Naive thymus-derived CD4-positive, alpha-beta T cell (primary cell): ENCODE measurements at places on chromosomes 12 and 14. TPM values are rescaled to one million over a fixed set of nuclear protein-coding genes. Genes with fewer than 3 reads are reported as not detected.

DNA sequence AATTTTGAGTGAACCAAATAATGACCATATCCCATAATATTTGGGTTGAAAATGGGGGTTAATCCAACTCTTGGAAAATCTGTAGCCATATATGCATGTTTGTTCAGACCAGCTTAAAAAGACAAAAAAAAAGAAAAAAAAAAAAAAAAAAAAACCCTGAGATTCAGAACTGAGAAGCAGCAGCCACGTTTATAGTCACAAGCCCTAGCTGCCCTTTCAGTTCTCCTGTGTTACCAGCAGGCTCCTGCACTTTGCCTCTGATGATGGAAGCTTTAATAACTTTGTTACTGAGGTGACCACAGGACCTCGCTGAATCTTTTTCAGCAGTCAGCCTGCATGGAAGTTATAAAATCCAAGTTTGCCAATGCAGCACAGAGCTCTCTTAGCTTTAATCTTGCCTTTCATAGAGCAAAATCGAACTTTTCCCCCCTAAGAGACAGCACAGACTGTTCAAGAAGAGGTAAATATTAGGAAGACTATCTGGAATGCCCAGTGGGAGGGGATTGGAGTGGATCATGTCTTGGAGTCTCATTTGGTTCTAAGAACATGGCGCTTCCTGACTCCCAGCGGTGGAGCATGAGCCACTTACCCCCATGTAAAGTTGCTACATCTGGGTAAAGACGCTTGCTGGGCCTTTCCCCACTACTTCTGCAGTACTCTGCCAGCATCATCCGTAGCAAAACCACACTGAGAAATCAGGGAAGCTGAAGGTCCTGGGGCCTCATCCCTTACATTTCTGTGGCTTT, 20.6 kb downstream of the GNG2 start:
- no peak for DNase-seq
- no peak overlapping the region for H3K27ac ChIP-seq
- no peaks in the 10 kb centered on the region for H3K27me3 ChIP-seq
- no peak overlapping the region for H3K4me3 ChIP-seq

DNA sequence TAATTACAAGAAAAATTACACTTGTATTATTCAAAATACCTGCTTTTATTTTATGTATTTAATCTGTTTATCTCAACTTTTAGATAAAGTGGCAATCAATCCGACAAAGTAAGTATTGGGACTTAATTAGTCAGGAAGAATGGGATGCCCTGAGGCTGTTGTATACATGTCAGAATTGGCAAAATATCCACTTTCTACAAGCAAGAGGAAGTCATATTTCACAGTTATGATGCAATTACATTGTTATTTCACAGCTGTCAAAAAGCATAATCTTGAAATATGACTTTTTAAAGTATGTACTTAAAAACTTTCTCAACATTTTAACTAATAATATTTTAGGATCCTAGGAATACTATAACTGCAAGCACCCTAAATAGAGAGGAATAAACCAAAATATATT, 357.1 kb upstream of the MGAT4C start:
- no peaks in the 10 kb centered on the region for H3K27me3 ChIP-seq
- no peak for DNase-seq
- H3K4me3 ChIP-seq: no peak overlapping the region
- no peak overlapping the region for H3K27ac ChIP-seq
- no peaks in the 10 kb centered on the region for H3K36me3 ChIP-seq

DNA sequence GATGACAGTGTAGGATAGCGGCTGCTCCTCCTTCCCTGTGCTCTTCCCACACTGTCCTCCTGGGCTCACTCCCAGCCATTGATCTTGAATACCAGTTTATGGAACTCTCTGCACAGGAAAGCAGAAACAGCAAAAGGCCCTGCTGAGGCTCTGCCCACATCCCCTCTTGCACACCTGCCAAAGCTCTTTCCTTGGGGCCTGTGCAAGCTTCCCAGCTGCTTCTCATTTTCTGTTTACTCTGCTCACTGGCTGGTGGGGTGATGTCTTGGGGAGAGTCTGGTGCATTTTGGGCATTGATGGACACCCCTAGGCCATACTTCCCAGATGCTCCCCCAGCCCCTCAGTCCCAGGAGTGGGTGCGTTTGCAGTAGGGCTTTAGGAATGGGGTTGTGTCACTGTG, 361.8 kb downstream of the TMEM121 start:
- no peak overlapping the region for H3K4me3 ChIP-seq
- no peaks in the 10 kb centered on the region for H3K4me1 ChIP-seq
- no peak for DNase-seq

The PLEKHG3 gene
- polyA plus RNA-seq: 0.17 TPM

DNA sequence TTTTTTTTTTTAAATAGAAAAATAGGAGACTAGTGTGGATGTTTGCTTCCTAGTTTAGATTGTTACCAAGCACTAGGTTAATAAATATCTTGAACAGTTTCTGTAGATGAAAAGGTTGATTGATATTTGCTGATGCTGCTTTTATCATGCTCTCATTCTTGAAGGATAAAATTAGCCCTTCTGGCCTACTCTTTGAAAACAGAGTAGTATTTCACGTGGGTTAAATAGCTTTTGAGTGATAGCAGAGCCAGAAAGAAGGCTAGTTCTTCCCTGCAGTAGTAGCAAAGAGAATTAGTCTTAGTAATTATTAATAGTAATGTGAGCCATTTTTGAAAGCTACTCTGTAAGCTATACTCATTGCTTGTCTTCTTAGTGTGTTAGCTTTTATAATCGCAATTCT, 5.2 kb downstream of the NEDD1 start:
- H3K36me3 ChIP-seq: no peaks in the 10 kb centered on the region
- DNase-seq: no peak
- no peak overlapping the region for H3K27ac ChIP-seq

The LPAR5 gene
- polyA plus RNA-seq: 6.6 TPM

The CD27 gene
- polyA plus RNA-seq: 590 TPM

The SMIM41 gene
- not detected for polyA plus RNA-seq

DNA sequence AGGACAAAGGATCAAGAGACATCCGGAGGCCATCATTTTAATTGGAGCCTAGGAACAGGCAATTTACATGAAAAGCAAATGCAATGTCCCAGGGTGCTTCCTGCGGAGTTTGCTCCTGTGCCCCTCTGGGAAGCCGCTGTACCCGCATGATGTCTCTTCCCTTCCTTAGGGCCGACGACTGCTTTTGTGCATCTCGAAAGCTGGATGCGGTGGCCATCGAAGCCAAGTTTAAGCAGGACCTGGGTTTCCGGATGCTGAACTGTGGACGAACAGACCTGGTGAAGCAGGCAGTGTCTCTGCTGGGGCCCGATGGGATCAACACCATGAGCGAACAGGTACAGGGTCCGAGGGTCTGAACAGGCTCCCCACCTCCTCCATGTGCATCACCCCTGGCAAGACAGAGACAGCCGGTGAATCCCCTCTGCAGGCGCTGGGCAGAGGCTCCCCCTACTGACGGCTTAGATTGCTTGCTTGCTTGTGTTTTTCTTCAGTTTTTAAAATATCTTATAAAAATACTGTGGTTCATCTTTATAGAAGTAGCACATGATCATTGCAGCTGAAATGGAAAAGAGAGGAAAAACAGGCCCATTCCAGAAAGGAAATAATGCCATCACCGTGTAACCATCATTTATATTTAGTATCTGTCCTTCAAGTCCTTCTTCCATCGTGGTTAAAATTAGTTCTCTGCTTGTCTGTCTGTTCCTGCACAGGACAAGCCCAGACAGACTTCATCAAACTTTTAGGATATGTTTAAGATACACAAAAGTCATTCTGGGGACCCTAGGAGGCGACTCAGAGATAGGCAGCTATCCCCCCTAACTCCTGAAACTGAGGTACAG, 75.4 kb upstream of the PWP1 start:
- no peak overlapping the region for H3K4me3 ChIP-seq
- peaks cover 15% of the 10 kb centered on the region for H3K36me3 ChIP-seq
- H3K27me3 ChIP-seq: no peaks in the 10 kb centered on the region
- DNase-seq: peak; percentile 11
- H3K27ac ChIP-seq: no peak overlapping the region

- peaks cover 7% of the 10 kb centered on the region for H3K36me3 ChIP-seq
- H3K4me1 ChIP-seq: peaks cover 25% of the 10 kb centered on the region
- DNase-seq: peak; percentile 90
- peak overlapping the region; percentile 96 for H3K27ac ChIP-seq
Observed at GRCh38 chr12:76558684-76559399, 729 bp downstream of the OSBPL8 start.

GRCh38 chr12:16555630-16556029, 50.3 kb downstream of the LMO3 start:
- H3K27me3 ChIP-seq: no peaks in the 10 kb centered on the region
- H3K27ac ChIP-seq: no peak overlapping the region
- no peaks in the 10 kb centered on the region for H3K4me1 ChIP-seq
- H3K4me3 ChIP-seq: no peak overlapping the region

DNA sequence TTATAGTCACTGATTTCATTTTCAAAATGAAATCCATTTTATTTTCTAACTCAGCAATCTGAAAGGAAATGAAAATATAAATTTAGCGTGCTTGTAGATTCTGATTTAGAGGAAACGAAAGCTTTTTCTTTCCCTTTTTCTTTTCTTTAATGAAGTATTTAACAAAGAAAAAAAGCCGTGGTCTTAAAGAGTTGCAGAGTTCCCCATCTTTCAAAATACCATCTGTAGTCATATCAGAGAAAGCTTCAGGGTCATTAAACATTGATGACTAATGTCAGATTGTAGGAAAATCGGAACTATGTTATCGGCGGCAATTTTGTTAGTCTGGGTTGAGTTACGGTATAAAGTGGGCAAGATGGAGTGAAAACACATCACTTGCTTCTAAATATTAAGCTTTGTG, 32.3 kb downstream of the DRAM1 start:
- no peaks in the 10 kb centered on the region for H3K36me3 ChIP-seq
- H3K4me3 ChIP-seq: no peak overlapping the region
- DNase-seq: no peak
- H3K27ac ChIP-seq: no peak overlapping the region
- no peaks in the 10 kb centered on the region for H3K27me3 ChIP-seq

DNA sequence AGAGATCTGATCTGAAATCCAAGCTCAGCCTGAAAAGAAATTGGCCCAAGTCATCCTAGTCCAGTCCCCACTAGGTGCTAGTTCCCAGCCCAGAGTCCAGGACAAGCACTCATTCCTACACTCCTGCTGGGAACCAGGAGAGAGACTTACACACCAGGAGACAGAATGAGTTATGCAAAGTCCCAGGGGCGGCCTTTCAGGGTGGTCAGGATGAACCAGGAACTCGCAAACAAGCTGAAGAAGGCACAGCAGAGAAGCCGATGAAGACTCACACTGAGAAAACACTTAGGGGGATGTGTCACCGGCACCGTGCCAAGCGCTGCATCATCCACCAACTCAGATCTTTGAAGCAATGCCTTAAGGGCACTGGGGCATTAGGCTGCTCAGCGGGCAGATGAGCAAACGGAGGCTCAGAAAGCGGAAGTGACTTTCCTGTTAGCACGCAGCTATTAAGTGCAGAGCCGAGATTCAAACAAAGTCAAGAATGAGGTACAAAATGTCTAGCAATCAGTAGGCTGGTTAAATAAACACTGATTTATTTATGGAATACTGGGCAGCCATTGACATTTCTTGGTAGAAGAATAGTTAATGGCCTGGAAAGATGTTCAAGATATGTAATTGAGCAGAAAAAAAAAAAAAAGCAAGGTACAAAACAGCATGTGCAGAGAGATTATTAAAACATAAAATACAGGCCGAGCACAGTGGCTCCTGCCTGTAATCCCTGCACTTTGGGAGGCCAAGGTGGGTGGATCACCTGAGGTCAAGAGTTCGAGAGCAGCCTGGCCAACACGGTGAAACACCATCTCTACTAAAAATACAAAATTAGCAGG, 78.7 kb downstream of the LRRC74A start:
- no peak overlapping the region for H3K27ac ChIP-seq
- peak; percentile 64 for DNase-seq
- no peaks in the 10 kb centered on the region for H3K27me3 ChIP-seq
- no peaks in the 10 kb centered on the region for H3K36me3 ChIP-seq
- H3K4me3 ChIP-seq: peak overlapping the region; percentile 1

GRCh38 chr12:71935594-71935993, 3.1 kb upstream of the TPH2 start:
- H3K4me1 ChIP-seq: no peaks in the 10 kb centered on the region
- no peaks in the 10 kb centered on the region for H3K36me3 ChIP-seq
- no peaks in the 10 kb centered on the region for H3K27me3 ChIP-seq
- no peak overlapping the region for H3K27ac ChIP-seq
- DNase-seq: no peak

The PTGDR gene
- polyA plus RNA-seq: 0.10 TPM

DNA sequence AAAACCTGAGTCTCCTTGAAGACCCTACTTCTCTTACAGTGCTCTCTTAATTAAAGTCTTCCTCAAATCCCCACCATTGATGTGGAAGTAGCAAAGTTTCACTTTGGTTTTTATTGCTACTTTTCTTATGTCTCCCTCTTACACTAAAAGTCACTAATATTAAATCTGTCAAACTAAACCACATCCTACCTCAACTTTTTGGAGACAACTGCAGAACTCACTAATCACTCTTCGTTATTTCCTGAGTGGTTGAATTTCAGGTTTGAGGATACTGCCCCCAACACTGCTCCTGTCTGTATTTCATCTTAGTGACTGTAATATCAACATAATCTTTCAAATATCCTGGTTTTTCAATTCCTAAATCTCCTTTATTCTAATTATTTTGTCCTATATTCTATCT, 213.0 kb upstream of the PDE3A start:
- H3K27me3 ChIP-seq: no peaks in the 10 kb centered on the region
- H3K27ac ChIP-seq: no peak overlapping the region
- H3K36me3 ChIP-seq: no peaks in the 10 kb centered on the region
- H3K4me3 ChIP-seq: no peak overlapping the region

- no peak overlapping the region for H3K4me3 ChIP-seq
- H3K36me3 ChIP-seq: no peaks in the 10 kb centered on the region
- no peak for DNase-seq
- H3K27ac ChIP-seq: no peak overlapping the region
Observed at GRCh38 chr14:67963545-67963944, 144.0 kb downstream of the RAD51B start.

The PTPN21 gene
- not detected for polyA plus RNA-seq

The WNT1 gene
- not detected for polyA plus RNA-seq

The KLRC3 gene
- polyA plus RNA-seq: not detected

The SVOP gene
- polyA plus RNA-seq: not detected
